ENCODE measurements at places on chromosomes 7 and 10.

DNA sequence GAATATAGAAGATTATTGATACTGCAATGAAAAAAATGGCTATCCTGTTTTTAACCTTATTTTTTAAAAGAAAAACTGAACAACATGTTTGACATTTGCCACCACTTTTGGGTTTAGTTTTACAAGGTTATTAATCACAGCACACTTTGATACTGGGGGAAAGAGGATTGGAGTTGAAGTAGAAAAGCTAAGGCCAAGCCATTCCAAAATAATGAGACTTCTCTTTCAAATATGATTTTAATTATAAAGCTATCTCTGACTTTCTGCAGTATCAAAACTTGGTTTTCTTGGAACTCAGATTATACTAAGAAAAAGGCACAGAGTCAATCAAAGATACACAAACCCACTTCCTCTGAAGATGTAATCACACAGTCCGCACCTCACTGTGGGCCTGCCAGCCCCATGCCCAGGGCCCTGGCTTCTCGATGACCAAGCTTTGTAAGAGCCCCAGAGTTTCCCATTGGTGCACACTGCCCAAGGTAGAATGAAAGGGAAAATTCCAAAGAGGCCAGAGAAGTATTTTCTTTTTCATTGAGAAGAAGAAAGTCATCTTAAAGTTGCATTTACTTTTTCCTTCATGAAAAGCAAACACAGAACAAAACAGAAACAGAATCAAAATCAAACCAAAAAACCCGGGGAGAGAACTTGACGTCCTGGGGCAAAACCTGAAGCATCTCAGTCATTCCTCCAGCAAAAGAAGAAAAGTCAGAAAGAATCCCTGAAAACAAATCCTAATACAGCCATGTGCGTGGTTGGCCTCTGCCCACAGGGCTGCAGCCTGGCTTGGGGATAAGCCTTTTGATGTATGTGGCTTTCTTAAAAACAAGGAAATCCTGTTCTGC lies 187.7 kb upstream of the KLF6 start:
- no peak for DNase-seq

DNA sequence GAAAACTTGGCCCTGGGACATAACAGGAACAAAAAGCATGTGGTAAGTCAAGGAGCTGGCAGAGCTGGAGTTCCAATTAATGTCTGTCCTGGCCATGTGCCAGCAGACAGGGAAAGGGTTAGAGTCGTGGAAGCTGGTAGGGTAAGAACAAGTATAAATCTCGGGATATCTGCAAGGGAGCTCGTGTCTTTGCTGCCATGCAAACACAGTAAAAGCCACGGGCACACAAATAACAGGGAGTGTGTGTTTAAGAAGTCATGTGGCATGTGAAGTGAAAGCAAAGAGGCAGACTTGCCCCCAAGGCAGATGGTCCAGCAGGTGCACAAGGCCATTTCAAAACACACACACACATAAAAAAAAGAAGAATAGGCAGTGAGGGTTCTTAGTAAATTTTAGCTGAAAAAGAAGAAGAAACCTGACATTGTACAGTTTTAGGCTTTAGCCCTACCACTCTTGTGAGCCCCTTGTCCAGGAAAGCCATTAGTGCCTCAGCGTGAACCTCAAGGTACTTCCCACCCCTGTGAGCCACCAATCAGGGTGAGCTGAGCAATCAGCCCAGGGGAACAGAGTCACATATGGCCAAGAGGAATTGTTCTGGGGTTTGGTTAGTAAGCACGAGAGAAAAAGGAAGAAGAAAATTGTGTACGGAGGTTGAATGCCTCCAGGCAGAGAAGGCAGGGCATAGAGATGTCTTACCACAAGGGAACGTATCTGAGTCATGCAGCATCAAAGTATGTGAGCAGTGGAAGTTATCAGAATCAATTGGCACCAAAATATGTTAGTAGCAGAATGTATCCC lies 32.8 kb upstream of the ARHGAP12 start:
- no peak for DNase-seq

DNA sequence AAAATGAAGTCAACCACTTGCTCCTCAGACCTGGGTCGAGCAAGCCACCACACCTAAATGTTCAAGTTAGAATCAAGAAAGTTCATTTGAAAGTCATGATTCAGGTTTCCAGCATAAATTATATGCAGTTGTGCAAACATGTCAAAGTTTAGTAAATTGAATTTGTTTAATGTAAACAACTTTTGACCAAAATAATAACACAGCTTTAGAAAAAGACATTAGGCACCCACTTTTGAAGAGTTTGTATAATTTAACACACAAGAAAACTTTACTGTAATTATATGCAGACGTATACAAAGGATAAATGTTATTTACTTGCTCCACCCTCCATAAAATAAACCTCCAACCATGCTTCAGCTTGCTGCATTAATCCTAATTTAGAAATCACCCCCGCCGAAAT lies 680.0 kb downstream of the LRMDA start:
- DNase-seq, result no peak

DNA sequence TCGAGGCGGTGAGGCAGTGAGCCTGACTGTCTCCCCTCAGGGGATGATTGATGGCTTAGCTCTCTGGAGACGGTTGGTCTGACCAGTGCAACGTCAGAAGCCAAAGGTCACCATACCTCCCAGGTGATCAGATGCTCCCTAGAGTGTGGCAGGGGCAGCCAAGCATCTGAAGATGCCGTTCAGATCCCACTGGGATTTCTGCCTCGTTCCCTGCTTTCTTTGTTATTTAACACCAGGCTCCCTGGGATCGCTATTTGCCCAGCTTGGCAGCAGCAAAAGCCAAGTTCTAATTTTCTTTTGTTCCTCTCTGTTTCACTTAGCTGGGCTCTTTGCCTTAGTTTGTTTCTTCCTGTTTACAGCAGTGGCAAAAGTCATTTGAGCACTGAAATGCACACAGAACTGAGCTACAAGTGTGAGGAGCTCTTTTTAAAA lies 53.5 kb upstream of the SVIL start:
- no peak for DNase-seq

- DNase-seq, result no peak
Measured at GRCh38 chr10:123380491-123381085, 226.4 kb downstream of the BUB3 start.

DNA sequence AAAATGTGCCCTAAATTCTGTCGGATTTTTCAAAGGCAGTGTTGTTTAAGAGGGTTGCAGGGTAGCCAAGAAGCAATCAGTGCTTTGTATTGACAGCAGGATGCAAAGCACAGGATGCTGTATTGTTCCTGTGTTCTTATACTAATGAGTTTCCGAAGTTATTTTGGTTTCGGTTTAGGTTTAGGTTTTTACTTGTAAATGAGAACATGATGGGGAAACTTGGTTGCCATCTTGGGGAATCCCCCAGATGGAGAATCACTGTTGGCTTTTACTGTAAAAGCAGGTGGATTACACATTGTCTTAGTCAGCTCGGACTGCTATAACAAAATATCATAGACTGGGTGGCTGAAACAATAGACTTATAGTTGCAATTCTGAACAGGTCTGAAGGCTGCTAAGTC lies 72.1 kb downstream of the INHBA start:
- no peak for DNase-seq

- DNase-seq, result no peak
Measured at GRCh38 chr10:132948351-132948750, 6.0 kb upstream of the CFAP46 start.

- no peak for DNase-seq
Measured at GRCh38 chr10:124348801-124349200, 69.9 kb downstream of the OAT start.
